DMS79 treated with DMSO at 0.1 percent for 48 hours (cell line): ENCODE measurements at places on chromosomes 6 and 20.

DNA sequence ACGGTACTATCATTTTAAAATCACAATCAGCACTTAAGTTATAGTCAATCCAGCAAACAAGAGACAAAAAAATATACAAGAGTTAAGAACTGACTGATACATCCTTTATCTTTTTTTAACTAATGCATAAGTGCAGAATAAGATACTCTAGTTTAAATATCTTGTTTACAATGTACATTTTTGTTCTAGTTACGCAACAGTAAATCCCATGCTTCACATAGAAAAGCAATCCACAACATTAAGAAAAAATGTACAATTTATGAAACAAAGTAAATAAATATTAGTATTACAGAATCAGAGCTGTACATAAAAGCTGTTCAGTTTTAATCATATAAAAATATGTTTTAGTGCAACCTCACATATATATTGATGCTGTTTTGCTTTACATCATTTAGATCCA lies 192.6 kb downstream of the HIVEP2 start:
- no peak for DNase-seq

GRCh38 chr20:13819885-13820645 lies 35.2 kb downstream of the NDUFAF5 start:
- DNase-seq = peak; percentile 40

GRCh38 chr6:122798099-122798641 lies 9.1 kb downstream of the SMPDL3A start:
- DNase-seq = no peak

DNA sequence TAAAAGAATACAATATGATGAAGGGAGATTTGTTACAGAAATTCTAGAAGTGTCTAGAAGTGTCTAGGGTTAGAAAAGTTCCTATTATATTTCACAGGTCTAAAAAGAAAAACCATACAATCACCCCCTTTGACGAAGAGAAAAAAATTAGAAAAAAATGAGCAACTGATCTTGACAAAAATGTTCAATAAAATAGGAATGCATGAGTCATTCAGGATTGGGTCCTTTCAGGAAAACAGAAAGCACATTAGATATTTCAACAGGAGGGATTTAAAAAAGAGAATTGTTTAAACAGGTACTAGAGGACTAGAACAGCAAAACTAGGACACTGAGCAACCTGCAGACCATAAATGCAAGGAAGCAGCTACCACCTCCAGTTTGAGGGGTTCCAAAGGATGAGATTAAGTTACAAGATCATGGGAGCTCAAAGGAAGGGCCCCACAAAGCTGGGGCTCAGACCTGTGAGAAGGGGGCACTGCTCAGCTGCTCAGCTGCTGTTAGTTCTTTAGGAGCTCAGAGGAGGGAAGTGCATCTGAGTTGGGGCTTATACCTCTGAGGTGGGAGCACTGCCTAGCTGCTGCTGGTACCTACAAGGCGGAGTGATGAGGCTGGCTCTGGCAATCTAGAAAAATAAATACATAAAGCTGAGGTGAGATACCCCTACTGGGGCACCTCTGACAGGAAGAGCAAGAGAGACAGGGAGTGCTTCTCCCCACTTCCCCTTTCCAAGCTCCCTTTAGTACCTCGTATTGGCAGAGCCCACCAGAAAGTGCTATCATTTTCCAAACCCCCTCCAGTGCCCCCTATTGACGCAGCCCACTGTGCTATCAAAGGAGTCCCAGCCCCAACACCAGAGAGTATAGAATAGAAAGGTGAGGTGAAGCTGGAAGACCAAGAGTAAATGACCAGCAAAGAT lies 27.1 kb upstream of the BEND6 start:
- no peak for DNase-seq

- no peak for DNase-seq
Observed at GRCh38 chr6:37369321-37370201, 15.8 kb downstream of the RNF8 start.

DNA sequence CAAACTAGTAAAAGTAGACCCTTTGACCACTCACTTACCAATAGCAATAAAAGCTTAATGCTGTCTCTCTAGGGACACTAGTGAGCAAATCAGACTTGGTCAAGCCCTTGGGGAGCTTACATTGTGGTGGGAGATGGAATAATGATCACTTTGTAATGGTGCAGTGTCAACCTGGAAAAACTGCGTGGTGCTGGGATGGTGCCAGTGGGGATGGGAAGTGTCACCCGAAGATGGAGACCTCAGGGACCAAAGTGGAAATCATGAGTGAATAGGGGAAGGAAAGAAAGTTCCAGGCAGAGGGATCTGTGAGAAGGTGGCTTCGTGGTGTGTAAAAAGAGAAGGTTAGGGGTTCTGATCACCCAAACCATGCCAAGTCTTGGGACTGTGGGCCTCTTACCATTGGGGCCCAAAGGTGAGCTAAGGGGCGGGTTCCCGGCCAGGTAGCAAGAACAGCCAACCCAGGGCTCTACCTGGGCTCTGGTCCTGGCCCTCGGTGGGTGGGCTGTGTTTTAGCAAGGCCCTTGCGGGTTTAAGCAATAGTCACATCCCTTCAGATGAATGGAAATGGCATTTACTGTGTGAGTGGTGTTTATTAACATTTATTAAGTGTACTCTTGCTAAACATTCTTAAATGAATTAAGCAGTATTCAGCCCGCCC lies 15.5 kb downstream of the DYNLRB1 start:
- DNase-seq = no peak
